Activated CD8-positive, alpha-beta memory T cell treated with anti-CD3 and anti-CD28 coated beads, Interleukin-2, amount 10 ng/mL, durations not matched to agents 7 days and 5 days (primary cell): ENCODE measurements at places on chromosomes 6 and 20.
A peak's percentile ranks its signal among the peaks of the same experiment; 100 is the strongest.

DNA sequence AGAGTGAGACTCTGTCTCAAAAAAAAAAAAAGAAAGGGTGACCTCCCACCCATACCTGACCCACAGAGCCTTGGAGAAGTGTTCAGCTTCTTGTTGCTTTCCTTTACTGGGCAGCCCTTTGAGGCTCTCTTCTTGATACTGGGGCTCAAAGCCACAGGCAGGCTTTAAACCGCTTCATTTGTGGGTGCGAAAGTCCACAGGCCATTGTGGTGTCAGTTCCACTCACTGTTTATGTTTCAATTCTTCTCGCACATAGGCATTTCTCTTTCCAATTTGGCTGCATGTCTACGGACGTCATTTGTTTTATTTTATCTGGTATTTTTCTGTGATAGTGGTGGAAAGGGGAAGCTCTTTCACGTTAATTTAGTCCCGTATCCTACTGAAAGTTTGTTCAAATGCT is 34.6 kb downstream of the PPARD start:
- no peak for DNase-seq

- no peak for DNase-seq
These were observed 103.6 kb downstream of the PHF3 start for GRCh38 chr6:63739094-63739687.

- DNase-seq, result no peak
These were observed 248.4 kb downstream of the MYLK4 start for GRCh38 chr6:2502096-2502997.

DNA sequence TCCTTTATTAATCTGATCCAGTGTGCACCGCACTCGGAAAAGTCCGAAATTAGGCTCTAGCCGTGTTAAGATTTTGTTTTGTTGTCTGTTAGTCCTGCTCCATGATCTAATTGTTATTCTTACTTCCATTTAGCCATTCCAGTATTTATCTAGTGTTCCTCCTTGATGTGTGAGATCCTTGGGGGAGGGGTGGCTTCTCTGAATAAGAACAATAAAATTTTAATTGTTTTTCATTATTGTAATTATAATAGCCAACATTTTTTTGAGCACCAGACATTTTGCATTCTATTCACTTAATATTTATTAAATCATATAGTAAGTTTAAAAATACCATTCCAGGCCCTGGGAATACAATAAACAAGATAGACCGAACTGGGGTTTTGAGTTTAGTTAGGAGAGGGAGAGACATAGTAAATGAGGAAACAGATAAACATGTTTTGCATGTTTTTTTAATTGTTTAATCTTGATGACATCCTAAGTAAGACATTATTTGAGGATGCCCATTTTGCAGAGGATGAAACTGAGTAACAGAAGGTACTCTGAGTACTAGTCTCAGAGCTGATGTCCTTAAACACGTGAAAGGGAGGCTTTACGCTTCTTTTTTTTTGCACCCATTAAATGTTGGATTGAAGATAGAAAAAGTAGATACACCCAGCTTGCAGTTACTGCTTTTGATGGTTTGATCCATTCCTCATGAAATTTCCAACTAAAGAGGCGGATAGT is 1.2 kb downstream of the CBFA2T2 start:
- DNase-seq, result no peak

DNA sequence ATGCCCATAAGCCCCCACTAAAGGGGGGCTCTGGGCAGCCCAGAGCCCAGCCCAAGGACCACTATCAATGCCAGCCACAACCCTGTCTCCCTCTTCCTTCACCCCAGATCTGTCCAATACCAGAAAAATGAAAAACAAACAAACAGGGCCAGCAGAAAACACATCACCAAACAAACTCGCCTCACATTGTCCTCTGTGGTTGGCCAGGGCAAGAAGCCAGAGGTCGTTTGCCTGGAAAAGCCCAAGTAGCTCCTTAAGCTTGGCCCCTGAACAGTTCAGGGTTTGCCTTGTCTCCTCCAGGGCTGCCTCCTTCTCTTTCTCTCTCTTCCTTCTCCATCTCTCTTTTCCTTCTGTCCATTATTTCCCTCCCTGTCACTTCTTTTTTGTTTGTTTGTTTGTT is 10.1 kb upstream of the SCUBE3 start:
- DNase-seq, result no peak

DNA sequence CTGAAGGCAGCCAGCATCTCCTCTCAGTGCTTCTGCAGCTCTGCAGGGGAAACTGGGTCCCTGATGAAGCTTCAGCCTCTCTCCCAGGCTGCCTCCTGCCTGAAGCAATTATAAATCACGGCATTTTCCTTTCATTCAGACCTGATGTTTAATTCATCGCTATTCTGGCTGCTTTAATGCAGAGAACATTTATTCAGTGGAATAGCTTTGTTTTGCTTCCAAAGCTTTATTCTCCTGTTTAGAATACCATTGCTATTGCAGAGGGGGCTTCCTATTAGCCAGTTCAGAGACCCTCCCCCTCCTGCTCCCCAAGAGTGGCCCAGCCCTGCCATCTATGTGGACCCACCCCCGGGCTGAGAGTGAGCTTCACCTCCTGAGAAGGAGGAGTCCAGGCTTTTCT is 255.6 kb downstream of the LRFN2 start:
- DNase-seq, result no peak

GRCh38 chr20:37413379-37413778 is 67.4 kb downstream of the SRC start:
- no peak for DNase-seq

GRCh38 chr20:17617212-17617867 is 47.5 kb downstream of the DSTN start:
- DNase-seq, result peak; percentile 69

DNA sequence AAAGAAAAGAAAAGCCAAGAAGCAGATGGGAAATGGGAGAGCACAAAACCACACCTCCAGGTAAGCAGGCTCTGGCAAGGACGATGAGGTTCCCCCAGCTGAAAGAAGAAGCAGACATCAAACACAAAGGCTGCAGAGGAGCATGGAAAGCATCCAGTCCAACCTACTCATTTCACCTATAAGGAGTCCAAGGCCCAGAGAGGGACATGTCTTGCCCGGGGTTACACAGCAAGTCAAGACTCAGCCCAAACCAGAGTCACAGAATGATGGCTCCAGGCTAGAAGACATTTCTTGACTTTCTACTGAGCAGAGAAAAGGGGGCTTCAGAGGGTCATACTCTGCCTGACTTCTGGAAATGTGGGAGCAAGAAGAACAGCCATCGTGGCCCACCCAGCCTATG is 45.6 kb upstream of the FOXP4 start:
- no peak for DNase-seq

GRCh38 chr6:2725999-2726567 is 24.6 kb downstream of the MYLK4 start:
- no peak for DNase-seq

GRCh38 chr6:138953451-138953850 is 34.6 kb downstream of the REPS1 start:
- DNase-seq, result no peak

DNA sequence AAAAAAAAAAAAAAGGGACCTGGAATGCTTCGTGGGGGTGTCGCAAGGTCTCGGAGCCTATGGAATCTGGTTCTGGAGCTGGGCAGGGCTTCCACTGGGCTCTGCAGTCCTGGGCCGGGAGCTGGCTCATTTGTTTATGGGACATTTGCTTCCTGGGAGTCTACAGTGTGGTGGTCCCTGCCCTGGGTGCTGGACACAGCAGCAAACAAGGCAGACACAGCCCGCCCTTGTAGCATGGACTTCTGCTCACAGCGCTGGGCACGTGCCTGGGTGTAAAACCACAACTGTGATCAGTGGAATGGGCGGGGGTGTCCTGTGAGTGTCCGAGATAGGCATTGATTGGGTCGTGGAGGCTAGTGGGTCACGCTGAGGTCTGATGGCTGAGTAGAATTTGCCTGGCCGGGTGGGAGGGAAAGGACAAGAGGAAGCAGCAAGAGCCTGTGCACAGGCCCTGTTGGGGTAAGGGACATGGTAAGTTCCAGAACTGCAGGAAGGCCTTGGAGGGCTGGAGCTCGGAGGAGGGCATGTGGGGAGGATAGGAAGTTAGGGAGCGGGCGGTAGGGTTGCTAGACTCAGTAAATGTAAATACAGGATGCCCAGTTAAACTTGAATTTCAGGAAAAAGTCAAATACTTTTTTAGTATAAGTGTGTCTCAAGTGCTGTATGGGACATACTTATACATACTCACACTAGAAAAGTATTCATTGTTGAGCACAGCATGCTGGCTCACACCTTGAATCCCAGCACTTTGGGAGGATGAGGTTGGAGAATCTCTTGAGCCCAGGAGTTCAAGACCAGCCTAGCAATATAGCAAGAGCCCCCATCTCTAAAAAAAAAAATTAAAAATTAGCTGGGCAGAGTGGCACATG is 61.3 kb upstream of the PMEPA1 start:
- no peak for DNase-seq

GRCh38 chr6:38495922-38496635 is 143.7 kb downstream of the BTBD9 start:
- DNase-seq, result peak; percentile 46

DNA sequence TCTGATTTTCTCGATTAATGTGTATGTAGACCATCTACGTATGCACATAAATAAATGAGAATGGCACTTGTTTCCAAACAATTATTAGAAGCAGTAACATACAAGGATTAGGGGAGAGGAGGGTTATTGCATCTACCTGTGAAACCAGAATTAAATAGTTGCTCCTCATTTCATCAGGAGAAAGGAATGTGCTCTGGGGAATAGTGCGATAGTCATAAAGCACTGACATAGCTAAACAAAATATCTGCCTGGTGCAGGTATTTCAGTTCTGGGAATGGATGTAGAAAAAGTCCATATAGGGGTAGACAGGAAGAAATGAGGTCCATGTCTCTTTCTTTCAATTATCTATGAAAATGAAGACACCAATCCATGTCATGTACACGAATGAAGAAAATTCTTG is 1.6 kb upstream of the ID4 start:
- no peak for DNase-seq

- DNase-seq, result no peak
These were observed 22.6 kb downstream of the SNX5 start for GRCh38 chr20:17946040-17946439.

DNA sequence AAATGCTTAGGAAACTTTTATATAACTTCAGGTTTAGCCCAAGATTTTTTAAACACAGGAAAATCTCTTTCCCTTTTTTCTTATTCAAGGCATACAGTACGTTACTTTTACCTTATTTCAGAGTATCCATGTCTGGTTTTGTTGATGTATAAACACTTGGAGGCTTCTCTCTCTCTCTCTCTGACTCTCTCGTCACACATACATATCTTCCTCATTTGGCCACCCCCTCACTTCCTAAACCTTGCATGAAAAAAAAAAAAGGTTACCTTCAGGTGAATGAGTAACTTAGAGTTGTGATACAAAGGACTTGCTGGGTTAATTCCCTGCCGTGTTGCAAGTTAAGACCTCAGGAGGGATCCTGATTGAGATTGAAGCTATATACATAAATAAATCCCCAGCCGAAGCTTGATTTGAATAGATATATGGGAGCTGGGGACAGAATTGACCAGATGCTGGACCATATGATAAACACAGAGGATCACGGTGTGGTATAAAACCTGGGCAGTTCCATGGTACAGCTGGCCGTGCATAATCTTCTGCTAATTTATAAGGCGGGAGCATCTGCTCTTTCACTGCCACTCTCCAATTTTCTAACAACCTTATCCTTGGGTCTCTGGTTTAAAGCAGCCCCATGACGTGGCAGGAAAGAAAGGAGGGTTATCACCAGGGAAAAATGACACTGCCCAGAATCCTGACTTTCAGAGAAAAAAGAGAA is 55.1 kb upstream of the IL20RA start:
- DNase-seq, result no peak

GRCh38 chr6:105162377-105162776 is 17.4 kb downstream of the POPDC3 start:
- DNase-seq, result no peak

DNA sequence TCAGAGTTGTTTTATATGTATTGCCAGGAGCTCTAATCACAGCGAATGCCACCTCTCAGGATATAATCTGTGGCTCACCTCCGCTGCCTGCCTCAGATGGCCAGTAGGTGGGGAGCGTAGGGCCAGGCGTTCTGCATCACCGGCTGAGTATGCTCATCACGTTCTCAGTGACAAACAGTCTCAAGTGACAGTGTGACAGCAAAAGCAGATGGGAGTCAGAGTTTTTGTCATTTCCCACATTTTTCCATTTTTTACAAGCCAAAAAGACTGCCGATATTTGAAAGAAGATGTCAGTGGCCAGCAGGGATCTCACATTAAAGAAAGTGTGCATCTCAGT is 208.7 kb downstream of the ALDH8A1 start:
- DNase-seq, result no peak

- DNase-seq, result peak; percentile 51
These were observed 394 bp downstream of the MYB start for GRCh38 chr6:135181333-135182070.

- no peak for DNase-seq
These were observed 77.6 kb upstream of the NEDD9 start for GRCh38 chr6:11309947-11310665.

- no peak for DNase-seq
These were observed 62.5 kb downstream of the RALGAPA2 start for GRCh38 chr20:20649945-20650344.

DNA sequence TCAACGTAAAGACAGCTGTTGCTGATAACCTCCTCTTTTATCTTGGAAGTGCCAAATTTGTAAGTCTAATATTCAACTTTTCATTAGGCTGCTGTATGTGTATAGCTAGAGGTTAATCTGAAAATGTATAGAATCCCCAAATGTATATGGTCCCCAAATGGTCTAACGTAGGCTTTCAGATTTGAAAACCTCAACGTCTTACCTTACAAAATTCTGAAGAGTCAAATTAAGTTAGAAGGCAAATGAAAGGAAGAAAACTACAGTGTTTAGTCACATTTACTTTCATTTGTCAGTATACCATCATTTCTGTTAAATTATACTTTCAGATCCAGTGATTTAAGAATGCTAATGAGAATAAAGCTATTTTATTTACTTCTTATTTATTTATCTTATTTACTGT is 256.9 kb downstream of the ARHGAP18 start:
- DNase-seq, result no peak

GRCh38 chr6:24431045-24431451 is 28.3 kb downstream of the MRS2 start:
- no peak for DNase-seq

DNA sequence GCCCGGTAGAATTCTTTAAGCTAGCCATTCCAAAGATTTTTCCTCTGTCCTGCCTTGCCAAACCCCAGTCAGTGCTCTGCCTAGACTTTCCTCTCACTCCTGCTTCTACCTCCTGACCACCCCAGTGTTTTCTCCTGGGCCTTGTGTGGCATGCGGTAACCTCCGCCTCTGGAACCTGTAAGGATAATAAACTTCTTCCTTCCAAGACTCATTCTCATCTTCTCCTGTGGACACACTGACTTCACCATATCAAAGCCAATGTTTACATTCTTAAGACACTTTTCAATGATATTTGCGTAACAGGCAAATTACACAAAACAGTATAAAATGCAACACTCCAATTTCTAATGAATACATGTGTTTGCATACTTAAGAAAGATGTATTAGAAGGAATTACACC is 354.6 kb downstream of the RNF144B start:
- DNase-seq, result no peak
